Lower lobe of right lung (tissue), 2 donors: ENCODE measurements at places on chromosomes 1 and 21. TPM values are rescaled to one million over a fixed set of nuclear protein-coding genes. Genes with fewer than 3 reads are reported as not detected.
A peak's percentile ranks its signal among the peaks of the same experiment; 100 is the strongest.

TTLL7 gene
- 20.3 TPM for total RNA-seq

DNA sequence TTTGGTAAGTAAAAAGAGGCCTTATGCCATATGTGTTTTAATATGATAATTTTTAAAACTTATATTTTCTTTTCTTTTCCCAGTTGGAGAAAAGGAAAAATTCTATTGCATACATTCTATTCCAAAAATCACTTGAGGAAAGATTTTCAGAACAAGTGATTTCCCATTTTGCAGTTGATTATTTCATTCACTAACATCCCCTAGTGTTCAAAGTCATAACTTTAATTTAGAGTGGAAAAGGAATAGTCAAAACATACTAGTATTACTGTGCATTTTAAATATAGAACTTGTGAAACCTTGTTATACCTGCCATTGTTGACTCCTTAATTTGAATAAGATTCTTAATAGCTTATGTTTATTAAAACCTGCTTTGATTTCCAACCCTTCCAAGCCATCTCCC lies 1157.6 kb upstream of the ADGRL4 start:
- no peaks in the 10 kb centered on the region for H3K27me3 ChIP-seq
- H3K4me3 ChIP-seq: no peak overlapping the region
- no peak for DNase-seq
- no peaks in the 10 kb centered on the region for H3K36me3 ChIP-seq

DNA sequence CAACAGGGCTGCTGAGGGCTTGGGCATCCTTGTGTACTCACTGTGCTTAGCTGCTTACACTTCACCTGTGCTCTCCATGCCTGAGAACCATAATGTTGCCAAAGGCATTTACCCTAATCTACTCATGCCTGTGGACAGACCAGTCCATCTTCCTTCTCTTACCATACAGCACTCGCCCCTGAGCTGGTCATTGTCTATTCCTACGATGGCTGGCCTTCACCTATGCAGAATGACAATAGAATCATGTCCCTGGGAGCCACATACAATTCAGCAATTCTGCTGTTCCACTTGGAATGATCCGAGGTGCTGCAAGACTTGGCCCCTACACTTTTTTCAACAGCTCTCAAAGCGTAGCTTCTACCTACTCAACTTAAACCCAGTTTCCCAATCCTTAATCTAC lies 96.5 kb downstream of the PAPPA2 start:
- no peak overlapping the region for H3K4me3 ChIP-seq
- no peaks in the 10 kb centered on the region for H3K36me3 ChIP-seq
- no peak for DNase-seq
- H3K27ac ChIP-seq: no peak overlapping the region

GRCh38 chr1:178273707-178274410 lies 180.0 kb downstream of the RASAL2 start:
- no peaks in the 10 kb centered on the region for H3K36me3 ChIP-seq
- no peak for DNase-seq
- H3K27ac ChIP-seq: no peak overlapping the region
- no peak overlapping the region for H3K4me3 ChIP-seq

DNA sequence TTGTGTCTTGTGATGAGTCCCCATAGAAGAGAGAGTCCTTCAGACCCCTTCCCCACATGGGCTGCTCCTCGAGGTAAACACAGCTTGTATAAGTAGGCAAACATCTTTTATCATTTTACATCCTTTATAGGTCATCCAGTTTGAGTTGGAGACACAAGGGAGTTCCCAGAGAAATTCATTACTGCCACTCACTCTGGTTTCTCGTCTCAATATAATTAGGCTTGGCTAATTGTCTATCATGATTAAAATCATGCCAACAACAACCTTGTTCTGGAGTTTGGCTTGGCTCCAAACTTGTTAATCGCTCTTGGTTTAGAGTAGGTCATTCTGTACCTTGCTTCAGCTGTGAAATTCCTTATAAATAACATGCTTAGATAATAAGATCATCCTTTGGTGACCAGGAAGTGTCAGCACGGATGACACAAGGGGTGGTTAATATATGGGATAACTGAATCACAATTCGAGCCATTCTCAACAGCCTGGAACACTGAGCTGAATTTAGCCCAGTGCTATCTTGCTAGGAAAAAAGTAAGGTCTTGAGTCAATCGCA lies 70.7 kb upstream of the DAB1 start:
- no peak overlapping the region for H3K27ac ChIP-seq
- DNase-seq: no peak
- no peaks in the 10 kb centered on the region for H3K4me1 ChIP-seq
- no peak overlapping the region for H3K4me3 ChIP-seq
- no peaks in the 10 kb centered on the region for H3K36me3 ChIP-seq

DNA sequence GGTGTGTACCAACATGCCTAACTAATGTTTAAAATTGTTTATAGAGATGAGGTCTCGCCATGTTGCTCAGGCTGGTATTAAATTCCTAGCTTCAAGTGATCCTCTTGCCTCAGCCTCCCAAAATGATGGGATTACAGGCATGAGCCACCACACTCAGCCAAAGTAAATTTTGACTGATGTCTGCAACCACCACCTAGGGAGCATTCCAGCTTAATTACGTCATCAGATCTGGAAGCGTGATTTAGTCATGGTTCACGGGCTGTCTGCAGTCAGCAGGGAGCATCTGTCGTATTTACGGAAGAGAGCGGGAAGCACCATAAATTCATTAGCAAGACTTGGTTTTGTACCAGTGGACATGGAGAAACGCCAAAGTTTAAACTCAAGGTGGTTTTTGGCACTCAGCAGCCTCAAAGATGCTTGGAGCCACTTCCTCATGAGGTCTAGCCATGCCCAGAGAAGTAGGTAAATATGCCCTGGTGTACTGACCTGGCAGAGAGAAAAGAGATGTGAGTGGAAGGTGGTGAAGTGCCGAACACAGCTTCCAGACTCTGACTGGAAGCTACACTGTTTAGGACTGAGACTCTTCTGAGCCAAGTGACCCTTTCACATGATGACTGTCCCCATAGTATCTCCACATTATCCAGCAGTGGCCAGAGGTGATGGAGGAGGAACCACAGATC lies 60.8 kb upstream of the SLC35F3 start:
- no peaks in the 10 kb centered on the region for H3K4me1 ChIP-seq
- H3K27ac ChIP-seq: no peak overlapping the region
- H3K4me3 ChIP-seq: no peak overlapping the region
- H3K36me3 ChIP-seq: no peaks in the 10 kb centered on the region
- DNase-seq: no peak
- no peaks in the 10 kb centered on the region for H3K27me3 ChIP-seq

GRCh38 chr1:57500136-57500830 lies 76.4 kb upstream of the DAB1 start:
- no peak for DNase-seq
- no peak overlapping the region for H3K27ac ChIP-seq
- H3K36me3 ChIP-seq: no peaks in the 10 kb centered on the region
- no peak overlapping the region for H3K4me3 ChIP-seq

GRCh38 chr1:239417986-239418640 lies 31.7 kb downstream of the CHRM3 start:
- H3K4me1 ChIP-seq: no peaks in the 10 kb centered on the region
- DNase-seq: no peak
- H3K4me3 ChIP-seq: no peak overlapping the region
- no peaks in the 10 kb centered on the region for H3K36me3 ChIP-seq

CD247 gene
- total RNA-seq: 8.7 TPM

AIRE gene
- not detected for total RNA-seq

DNA sequence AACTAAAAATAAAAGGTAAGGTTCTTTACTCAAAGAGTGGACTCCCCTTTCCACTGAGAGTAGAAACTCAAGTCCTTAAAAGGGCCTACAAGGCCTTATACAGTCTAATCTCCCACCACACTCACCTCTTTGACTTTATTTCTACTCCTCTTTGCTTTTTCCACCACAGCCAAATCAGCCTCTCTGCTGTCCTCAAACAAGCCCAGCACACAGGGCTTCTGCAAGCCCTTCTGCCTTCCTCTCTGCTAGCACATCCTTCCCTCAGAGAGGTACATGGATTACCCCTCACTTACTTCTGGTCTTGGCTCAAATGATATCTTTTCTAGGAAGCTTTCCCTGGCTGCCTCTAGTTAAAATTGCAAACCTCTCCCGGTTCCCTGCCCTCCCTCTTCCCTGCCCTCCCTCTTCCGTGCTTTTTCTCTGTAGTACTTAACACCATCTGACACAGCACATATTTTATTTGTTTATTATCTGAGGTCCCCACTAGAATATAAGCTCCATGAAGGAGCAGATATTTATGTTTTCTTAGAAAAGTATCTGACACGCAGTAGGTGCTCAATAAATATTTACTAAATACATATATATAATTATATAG lies 1.7 kb downstream of the LYST start:
- H3K36me3 ChIP-seq: no peaks in the 10 kb centered on the region
- peak overlapping the region; percentile 5 for H3K27ac ChIP-seq
- no peaks in the 10 kb centered on the region for H3K27me3 ChIP-seq
- H3K4me1 ChIP-seq: peaks cover 48% of the 10 kb centered on the region

DNA sequence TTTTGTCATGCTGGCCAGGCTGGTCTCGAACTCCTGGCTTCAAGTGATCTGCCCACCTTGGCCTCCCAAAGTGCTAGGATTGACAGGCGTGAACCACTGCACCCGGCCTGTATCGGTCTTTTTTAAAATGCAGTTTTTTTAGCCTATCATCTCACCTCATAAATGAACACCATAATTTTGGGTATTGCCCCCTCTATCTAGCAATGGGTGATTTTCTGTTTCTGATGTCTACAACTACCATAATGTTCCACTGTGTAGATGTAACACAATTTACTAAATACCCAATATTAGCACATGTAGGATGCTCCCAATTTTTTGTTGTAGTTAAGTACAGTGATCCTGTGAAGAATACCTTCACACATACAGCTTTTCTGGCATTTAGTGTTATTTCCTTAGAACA lies 2.0 kb upstream of the CAMTA1 start:
- DNase-seq: no peak
- H3K4me1 ChIP-seq: peaks cover 31% of the 10 kb centered on the region
- H3K27me3 ChIP-seq: no peaks in the 10 kb centered on the region
- peak overlapping the region; percentile 96 for H3K27ac ChIP-seq
- peak overlapping the region; percentile 68 for H3K4me3 ChIP-seq

SPRR2G gene
- total RNA-seq: not detected

ALPL gene
- total RNA-seq: 123 TPM

- no peak for DNase-seq
- H3K4me3 ChIP-seq: no peak overlapping the region
- H3K4me1 ChIP-seq: peaks cover 99% of the 10 kb centered on the region
- no peaks in the 10 kb centered on the region for H3K27me3 ChIP-seq
Observed at GRCh38 chr1:12600335-12600734, 17.7 kb downstream of the DHRS3 start.

- no peak overlapping the region for H3K4me3 ChIP-seq
- no peaks in the 10 kb centered on the region for H3K4me1 ChIP-seq
- H3K27ac ChIP-seq: no peak overlapping the region
- H3K36me3 ChIP-seq: peaks cover 19% of the 10 kb centered on the region
Observed at GRCh38 chr1:108188801-108189200, 11.3 kb downstream of the SLC25A24 start.

DNA sequence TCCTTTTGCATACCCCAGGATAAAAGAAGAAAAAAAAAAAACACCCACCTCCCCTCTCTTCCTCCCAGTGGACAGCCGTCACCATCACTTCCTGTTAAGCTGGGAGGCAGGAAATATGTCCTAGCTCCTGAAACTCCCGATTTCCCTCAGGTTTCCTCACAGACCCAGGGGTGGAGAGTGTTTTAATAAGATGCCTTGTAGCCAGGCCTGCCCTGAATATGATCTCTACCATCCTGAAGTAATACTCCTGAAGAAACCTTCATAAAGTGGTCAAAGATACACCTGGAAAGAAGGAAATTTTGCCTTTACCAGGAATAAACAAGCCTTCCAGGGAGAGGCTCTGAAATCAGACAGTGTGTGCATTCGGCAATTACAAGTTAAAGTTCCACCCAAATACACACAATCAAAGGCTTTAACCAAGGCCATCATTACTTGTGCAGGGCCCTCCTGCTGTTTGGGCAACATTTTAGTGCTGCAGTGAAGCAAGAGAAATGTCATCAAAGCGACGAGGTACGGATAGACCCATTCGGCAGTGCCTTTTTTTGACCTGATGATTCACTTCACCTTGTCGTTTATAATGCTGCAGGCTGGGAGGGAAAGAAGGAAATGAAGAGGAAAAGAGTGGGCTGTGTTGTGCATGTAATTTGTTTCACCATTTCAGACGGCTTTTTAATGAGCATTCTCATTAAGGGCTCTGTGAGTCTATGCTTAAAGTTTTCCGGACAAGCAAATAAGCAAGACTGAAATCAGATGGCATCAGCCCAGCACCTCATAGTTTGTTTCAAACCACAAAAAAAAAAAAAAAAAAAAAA lies 41.0 kb upstream of the RASAL2 start:
- H3K4me3 ChIP-seq: no peak overlapping the region
- H3K4me1 ChIP-seq: peaks cover 39% of the 10 kb centered on the region
- no peaks in the 10 kb centered on the region for H3K36me3 ChIP-seq
- no peaks in the 10 kb centered on the region for H3K27me3 ChIP-seq
- peak overlapping the region; percentile 8 for H3K27ac ChIP-seq

DNA sequence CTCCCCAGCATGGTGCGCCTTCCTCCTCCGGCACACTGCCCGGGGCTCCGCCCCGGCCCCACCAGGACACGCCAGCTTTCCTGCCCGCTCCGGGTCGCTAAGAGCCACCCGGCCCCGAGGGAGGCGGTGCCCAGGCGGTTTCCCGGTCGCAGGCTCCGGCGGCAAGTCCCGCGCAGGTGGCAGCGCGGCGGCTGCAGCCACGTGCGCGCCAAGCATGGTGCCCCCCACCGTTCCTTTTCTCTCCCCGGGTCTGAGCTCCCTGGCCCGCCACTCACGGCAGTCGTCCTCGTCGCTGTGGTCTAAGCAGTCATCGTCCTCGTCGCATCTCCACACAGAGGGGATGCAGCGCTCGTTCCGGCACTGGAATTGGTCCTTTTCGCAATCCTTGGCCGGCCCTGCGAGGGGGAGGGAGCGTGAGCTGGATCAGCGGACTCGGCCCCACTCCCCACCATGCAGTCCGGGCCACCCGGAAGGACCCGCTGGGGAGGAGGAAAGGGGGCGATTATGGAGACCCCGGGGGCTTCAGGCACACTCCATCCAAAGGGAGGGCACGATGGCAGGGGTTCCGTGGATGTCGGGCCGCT lies 1.2 kb downstream of the LRP8 start:
- peak overlapping the region; percentile 80 for H3K4me3 ChIP-seq
- no peaks in the 10 kb centered on the region for H3K27me3 ChIP-seq
- peak; percentile 54 for DNase-seq
- peak overlapping the region; percentile 59 for H3K27ac ChIP-seq

STPG1 gene
- 13.1 TPM for total RNA-seq

DNA sequence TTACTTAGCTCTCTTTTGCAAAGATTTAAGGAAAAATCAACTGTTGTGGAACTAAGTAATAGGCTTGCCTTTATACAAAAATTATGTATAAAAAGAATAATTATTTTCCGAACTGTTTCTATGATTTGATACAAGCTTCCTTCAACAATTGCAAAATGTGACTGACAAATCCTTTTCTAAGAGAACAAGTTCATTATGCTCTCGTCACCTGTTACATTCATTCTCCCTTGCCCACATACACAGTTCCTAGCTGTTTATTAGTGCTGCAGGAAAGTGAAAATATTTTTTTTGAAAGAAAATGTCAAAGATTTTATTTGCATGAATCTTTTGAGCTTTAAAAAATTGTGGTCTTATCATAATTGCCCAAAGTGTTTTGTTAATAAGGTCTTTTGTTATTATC lies 466.2 kb downstream of the USP25 start:
- H3K4me3 ChIP-seq: peak overlapping the region; percentile 45

TMCC2 gene
- 3.0 TPM for total RNA-seq

GRCh38 chr1:193705554-193705981 lies 519.2 kb upstream of the B3GALT2 start:
- no peaks in the 10 kb centered on the region for H3K36me3 ChIP-seq
- H3K27ac ChIP-seq: no peak overlapping the region
- no peaks in the 10 kb centered on the region for H3K4me1 ChIP-seq
- no peak for DNase-seq
- H3K27me3 ChIP-seq: no peaks in the 10 kb centered on the region

- H3K27me3 ChIP-seq: no peaks in the 10 kb centered on the region
- no peak overlapping the region for H3K27ac ChIP-seq
- no peak overlapping the region for H3K4me3 ChIP-seq
- no peaks in the 10 kb centered on the region for H3K36me3 ChIP-seq
Observed at GRCh38 chr1:185213091-185213490, 56.1 kb downstream of the SWT1 start.
